KG1 (cell line): ENCODE measurements at places on chromosomes 3 and 15.

DNA sequence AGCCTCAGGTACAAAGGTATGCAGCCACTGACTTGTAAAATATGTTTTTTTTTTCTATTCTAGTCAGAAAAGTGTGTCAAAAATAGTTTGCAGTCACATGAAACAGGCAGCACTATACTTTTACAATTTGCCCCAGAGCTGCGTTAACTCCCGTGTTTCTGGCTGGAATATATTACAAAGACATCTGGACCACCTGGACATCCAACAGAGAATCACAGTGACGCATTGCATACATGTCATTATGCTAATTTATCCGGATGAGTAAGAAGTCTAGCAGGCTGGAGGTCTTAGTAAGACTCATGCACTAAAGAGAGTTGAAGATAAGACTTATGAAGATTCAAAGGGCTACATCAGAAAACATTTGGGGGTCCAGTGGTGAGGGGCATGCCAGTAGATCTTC is 39.2 kb upstream of the STRIT1 start:
- DNase-seq, result no peak

GRCh38 chr3:38368238-38368637 is 21.7 kb downstream of the XYLB start:
- no peak for DNase-seq

DNA sequence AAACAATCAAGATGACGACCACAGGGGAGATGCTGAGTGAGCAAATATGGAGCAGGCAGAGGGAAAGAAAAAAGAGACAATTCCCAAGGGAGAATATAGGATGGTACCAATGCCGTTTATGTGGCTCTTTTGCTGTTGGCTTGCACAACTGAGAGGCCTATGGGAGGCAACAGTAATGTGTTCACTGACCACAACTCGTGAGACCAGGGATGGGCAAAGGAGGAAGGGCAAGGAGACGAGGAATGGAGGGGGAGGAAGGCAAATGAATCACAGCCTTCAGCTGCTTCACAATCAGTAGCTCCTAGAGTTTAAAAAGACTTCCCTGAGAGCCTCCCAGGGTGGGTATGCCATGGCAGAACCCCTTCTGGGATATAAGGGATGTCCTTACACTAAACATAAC is 131.5 kb downstream of the SLC9A9 start:
- no peak for DNase-seq

DNA sequence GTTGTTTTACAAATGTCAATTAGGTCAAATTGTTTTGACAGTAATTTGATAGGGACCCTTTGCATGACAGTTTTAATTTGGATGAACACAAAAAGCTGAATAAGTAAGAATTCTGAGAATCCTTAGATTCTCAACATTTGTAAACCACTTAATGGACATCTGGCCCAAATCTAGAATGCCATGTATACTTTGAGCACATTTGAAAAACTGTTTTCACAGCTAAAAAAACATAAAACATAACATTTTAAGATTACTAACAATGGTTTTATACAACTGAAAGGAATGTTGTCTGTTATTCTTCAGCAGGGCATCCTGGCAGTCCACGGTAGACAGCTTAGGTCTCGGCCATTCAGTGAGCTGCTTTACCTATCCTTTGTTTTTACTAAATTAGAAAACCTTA is 34.5 kb upstream of the TM2D3 start:
- DNase-seq, result no peak

DNA sequence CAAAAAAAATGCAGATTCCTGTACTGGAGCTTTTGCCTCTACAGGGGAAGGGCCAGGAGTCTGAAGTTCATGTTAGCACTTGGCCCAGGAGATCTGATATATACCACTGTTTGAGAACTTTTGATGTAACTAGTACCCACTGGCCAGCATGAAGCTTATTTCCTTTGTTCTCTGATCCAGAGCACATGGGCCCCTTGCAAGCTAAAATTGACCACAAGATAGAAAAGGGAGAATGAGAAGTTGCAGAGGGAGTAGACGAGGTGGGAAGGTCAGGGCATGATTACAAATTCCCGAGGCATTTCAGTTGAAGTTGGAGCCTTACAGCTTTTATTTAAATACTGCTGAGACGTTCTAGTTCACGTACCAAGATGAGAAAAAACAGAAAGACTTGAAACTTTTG is 28.2 kb downstream of the TGM4 start:
- DNase-seq, result no peak

- DNase-seq, result no peak
Observed at GRCh38 chr15:74225928-74226327, 10.2 kb upstream of the CCDC33 start.

DNA sequence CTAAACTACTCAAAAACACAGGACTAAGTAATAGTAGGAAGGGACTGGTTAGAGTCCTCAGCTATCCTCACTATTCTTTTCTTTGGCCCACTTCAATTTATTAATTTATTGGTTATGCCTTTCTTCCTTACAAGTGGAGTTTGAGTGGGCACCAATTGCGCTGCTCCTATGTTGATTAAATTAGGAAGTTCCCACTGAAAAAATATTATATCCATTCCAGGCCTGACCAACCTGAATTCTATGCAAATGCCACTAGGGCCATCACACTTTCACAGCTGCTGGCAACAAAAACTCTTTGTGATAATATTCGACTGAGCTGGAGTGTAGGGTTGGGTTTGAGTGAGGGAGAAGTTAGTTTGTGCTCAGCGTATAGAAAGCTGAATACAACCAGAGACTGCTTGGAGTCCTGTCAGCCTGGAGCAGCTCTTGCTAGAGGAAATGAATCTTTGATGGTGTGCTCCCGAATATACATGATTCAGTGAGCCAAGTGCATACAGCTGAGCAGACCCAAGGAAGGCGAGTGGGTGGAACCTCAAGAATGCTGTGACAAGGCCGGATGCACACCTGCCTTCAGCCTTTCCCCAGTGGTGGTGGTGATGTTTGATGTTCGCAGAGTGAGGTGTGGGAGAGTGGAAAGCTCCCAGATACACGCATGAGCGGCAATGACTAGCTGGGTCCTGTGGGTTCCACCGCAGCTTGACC is 1.5 kb downstream of the ARHGEF3 start:
- no peak for DNase-seq

DNA sequence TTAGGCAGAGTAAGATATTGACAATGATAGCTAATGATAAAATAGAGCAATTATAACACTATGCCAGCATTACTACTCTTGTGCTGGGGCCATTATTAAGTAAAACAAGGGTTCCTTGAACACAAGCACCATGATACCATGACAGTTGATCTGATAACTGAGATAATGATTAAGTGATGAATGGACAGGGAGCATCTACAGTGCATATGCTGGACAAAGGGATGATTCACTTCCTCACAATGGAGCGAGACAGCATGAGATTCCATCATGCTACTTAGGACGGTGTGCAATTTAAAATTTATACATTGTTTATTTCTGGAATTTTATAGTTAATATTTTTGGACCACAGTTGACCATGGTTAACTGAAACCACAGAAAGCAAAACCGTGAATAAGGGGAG is 156.6 kb downstream of the FHIT start:
- DNase-seq, result no peak

DNA sequence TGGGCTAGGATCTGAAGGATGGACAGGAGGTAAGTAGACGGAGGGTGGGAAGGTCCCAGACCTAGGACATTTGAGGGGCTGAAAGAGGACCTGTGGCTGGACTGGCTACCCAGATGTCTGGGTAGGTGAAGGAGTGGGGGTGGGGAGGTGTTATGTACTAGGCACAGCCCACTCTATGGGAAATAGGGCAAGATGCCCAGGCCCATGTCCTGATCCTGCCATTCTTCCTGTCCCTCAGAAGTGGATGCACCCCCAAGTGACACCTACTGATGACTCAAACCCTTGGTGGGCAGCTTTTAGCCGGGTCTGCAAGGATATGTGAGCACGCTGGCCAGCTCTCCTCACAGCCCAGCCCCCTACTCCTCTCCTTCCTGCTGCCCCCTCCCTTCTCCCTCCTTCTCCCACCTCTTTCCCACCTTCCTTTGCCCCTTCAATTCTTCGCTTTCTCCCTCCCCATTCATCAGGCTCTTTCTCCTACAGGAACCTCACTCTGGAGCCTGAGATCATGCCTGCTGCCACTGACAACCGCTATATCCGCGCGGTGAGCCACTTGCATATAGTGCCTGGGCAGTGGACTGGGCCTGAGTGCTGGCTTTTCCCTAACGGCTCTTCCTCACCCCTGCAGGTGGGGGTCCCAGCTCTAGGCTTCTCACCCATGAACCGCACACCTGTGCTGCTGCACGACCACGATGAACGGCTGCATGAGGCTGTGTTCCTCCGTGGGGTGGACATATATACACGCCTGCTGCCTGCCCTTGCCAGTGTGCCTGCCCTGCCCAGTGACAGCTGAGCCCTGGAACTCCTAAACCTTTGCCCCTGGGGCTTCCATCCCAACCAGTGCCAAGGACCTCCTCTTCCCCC is 5.2 kb downstream of the ACY1 start:
- DNase-seq, result no peak
